Endothelial cell (in vitro differentiated cells): ENCODE measurements at places on chromosomes 2 and 18.

DNA sequence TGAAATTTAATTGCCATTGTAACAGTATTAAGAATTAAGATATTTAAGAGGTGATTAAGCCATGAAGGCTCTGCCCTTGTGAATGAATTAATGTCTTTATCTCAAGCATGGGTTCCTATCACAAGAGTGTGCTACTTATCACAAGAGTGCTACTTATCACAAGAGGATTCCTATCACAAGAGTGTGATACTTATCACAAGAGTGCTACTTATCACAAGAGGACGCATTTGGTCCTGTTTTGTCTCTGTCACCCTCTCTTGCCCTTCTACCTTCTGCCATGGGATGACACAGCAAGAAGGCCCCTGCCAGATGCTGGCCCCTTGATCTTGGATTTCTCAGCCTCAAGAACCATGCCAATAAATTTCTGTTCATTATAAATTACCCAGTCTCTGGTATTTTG, 13.2 kb upstream of the COL5A2 start:
- no peak for DNase-seq

DNA sequence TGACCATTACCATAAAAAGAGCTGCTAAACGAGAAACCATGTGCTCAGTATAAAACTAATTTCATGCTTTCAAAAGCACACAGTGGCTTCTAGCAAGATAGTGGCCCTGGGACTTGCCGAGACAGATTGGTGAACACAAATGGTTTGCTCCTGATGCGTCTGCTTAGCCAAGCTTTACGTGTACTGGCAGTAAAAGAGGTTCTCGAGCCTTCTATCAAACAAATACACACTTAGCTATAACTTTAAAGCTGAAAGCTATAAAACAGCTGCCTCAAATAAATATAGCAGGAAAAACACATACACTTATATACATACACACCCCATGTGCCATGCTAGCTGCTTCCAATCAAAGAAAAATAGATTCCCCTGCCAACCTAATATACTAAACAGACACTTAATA, 117.0 kb downstream of the ZNF385B start:
- no peak for DNase-seq

- DNase-seq: no peak
Measured at GRCh38 chr2:143524559-143525401, 395.6 kb downstream of the ARHGAP15 start.

- DNase-seq: no peak
Measured at GRCh38 chr2:68645523-68645922, 2.1 kb downstream of the PROKR1 start.

GRCh38 chr2:154392256-154392655, 306.2 kb upstream of the KCNJ3 start:
- DNase-seq: no peak
